ENCODE measurements at places on chromosomes 5 and 9.

GRCh38 chr5:4847766-4848165 lies 292.4 kb upstream of the ADAMTS16 start:
- DNase-seq: no peak

DNA sequence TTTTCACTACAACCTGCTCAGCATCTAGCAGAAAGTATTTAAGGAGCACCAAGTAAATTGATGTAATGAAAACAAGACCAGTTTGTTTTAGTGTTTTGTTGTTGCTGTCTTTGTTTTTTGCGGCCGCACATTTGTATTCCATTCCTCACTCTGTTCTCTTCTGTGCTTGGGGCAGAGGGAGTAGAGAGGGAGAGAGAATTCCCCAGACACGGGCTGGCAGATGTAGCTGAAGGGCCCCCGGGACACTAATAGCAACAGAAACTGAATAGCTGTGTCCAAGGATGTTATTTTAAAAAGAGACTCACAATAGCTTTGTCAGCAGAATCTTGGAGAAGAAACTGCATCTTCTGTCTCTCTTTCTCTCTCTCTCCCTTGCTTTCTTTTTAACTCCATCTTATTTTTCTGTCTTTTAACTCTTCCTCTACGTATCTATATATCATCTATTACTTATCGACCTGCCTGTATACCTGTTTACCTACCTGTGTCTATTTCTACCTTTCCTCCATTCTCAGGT lies 145.3 kb downstream of the PAPPA start:
- DNase-seq: no peak

GRCh38 chr9:111144741-111145140 lies 106.5 kb upstream of the LPAR1 start:
- DNase-seq: no peak

GRCh38 chr9:81074221-81074620 lies 615.1 kb downstream of the TLE1 start:
- DNase-seq: no peak

DNA sequence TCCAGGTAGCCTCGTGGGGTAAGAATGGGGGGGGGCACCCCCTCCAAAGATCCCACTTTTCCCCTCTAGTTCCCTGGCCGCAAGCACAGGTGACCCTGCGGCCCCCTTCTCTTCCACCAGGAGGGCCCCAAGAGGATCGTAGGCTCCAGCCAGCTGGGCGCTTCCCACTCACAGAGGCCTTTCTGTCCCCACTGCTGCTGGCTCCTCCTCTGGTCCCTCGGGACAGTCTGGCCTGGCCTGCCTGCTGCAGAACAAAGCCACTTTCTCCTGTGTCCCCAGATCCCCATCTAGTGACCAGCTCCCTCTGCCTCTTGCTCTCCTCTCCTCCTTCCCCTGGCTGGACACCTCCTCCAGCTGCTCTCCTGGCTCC lies 534 bp upstream of the SAPCD2 start:
- no peak for DNase-seq

- no peak for DNase-seq
These were observed 31.4 kb downstream of the HMGCR start for GRCh38 chr5:75368391-75368790.

DNA sequence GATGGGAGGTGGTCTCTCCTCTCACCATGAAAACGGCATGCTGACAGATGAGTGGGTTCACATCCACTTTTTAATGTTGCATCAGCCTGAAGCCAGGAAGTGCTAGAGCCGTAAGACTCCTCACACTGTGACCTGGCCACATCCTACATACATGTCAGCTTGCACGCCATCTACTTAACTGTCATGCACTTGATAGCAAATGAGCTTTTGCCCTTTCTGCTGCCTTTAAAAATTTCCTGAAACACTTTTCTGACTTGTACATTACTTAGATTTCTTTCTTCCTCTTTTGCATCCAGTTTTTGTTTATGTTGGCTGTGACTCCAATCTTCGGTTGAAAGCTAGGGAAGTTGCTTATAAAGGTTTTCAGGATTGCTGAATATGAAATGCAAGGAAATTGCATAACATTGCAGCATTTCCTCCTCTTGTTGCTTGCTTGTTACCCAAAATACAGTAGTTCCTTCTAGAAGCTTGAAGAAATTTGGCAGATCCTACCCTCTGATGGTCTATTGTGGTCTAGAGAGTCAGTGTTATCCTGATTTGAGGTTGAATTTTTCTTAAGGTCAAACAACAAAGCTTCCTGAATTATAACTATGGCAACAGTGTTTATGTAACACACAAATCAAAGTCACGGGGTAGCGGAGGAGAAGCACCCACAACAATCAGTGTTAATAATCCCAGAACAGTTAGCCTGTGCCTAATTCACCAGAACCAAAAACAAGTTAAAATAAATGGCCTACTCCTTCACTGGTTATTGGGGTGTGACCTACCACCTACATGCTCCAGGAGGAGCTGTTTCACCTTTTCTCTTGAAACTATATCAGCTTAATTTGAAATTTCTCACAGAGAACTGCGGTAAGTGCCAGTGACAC lies 232.5 kb downstream of the ARHGAP26 start:
- DNase-seq: peak; percentile 78

- DNase-seq: no peak
These were observed 110.2 kb upstream of the COL5A1 start for GRCh38 chr9:134531220-134531970.

DNA sequence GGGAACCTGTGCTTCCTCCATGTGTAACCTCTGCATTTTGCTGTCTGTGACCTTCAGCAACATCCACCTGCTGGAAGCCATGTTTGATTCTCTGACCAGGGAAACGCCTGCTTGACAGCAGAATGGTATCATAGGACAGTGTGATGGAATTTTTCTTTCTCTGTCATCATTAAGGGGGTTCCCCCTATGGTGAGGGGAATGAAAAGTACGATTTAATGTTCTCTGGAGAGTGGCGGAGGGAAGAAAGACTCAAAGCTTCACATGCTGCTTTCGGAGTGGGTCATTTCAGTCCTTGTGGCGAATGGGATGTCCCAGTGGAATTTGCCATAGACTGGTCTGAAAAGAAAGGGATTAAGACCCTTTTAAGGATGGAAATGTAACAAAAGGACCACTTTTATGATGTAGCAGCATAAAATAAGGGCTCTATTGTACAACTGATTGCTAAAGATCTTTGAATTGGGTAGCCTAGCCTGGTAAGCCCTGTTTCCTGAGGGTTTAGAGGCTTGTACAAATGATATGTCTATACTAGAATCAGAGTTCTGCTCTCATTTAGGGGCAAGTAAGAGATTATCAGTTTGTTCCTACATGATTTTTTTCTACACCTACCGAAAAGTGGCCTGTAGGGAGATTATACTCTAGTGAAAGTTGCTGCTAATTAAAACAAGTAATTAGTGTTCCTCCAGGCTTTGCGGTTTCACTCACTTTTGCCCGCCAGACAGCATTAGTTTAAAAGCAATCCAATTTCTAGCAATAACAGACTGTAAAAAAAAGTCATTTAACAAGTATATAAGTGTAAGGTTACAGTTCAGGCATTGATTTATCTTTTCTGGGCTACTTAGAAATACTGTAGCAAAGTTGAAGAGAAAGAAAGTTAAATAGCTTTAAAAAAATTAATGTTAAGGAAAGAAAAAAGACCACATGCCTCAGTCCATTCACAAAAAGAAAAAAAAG lies 904.5 kb downstream of the NR2F1-AS1 start:
- DNase-seq: no peak

- DNase-seq: no peak
These were observed 74.6 kb downstream of the MARCHF11 start for GRCh38 chr5:16104961-16105360.

DNA sequence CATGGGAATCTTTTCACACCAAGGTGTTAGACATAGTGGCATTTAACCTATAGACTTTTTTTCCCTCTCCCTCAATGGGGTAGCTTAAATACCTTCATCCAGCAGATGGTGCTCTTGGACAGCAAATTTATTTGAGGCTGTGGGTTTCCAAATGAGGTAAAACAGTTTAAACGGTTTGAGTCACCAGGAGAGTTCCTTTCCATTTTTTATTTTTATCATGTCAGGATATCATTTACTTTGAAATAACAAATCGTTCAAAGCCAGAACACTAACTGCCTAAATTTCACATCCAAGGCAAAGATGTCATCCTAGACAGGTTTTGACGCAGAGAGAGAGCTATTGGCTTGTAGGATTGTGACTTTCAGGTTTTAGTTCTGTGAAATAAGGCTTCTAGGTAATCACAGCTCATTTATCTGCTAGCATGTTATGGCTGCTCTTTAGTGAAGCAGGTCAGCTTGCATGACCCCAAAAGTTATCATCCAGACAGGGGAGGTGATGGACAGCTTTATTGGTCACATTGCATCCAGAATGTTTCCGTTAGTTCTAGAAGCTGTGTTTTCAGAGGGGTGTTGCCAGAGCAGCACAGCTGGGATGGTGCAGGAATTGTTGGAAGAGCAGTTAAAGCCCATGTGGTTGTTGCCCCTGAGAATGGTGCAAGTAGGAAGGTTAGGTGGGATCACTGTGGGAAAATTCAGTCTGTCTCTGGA lies 69.8 kb downstream of the KDM4C start:
- DNase-seq: no peak

DNA sequence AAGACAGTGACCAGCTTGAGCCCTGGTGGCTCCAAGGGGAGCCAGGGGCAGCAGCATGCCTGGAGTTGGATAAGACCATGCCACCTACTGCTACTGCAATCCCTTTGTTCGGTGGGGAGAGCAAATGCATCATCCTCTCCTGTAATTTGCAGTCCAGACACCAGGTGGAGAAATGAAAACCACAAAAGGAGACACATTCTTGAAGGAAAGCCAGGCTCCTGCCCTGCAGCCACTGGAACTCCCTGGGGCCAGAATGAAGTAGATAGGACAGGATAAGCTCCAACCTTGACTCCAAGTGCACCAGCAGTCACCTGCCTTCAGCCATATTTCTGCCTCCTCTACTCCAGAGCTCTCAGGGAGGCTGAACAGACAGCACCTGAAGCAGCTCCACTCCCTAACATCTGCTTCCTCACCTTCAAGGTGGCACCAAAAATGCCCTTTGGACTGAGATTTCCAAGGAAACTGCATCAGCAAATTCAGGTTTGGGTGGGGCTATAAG lies 65.1 kb upstream of the IQGAP2 start:
- DNase-seq: peak; percentile 47

- peak; percentile 86 for DNase-seq
These were observed at the start of gene ROPN1L for GRCh38 chr5:10441083-10441991. ROPN1L (plus strand) TSS chr5:10441879; CDS start chr5:10442168, 289 bp downstream.

GRCh38 chr9:87742813-87743428 lies 17.0 kb downstream of the CTSL start:
- no peak for DNase-seq

- DNase-seq: no peak
These were observed 43.7 kb upstream of the ANGPTL2 start for GRCh38 chr9:127166111-127166510.

- no peak for DNase-seq
These were observed 27.7 kb downstream of the GRAMD2B start for GRCh38 chr5:126450907-126451306.

DNA sequence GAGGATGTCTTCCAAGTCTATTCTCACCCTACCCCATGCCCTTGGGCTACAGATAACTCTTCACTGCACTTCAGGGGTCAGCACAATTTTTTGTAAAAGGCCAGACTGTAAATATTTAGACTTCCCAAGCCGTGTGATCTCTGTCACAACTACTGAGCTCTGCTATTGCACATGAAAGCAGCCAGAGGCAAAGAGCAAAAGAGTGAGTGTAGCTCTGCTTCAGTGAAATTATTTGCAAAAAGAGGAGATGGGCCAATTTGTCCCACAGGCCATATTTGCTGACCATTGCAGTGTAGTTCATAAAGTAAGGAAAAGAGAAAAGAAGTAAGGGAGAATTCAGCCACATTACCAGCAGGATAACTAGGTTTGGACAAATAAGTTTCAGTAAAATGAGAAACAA lies 7.0 kb upstream of the MOCS2 start:
- DNase-seq: no peak

- no peak for DNase-seq
These were observed 144.2 kb downstream of the PCSK1 start for GRCh38 chr5:96288845-96289185.

GRCh38 chr5:32843531-32843895 lies 132.4 kb downstream of the NPR3 start:
- no peak for DNase-seq

- DNase-seq: no peak
These were observed 130.1 kb upstream of the SLC44A1 start for GRCh38 chr9:105114318-105114717.

DNA sequence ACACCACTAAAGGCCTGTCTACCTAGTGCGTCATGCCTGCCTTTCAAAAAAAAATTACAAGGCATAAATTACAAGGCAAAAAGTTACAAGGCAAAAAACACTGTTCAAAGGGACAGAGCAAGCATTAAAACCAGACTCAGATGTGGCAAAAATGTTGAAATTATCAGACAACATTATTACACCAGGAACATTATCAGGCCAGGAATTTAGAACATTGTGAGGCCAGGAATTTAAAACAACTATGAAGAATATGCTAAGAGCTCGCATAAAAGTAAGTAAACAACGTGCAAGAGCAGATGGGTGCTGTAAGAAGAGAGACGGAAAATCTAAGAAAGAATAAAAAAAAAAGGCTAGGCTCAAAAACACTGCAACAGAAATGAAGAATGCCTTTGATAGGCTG lies 18.2 kb upstream of the MLANA start:
- DNase-seq: no peak

- DNase-seq: no peak
These were observed 127.8 kb upstream of the NR4A3 start for GRCh38 chr9:99693888-99694287.

DNA sequence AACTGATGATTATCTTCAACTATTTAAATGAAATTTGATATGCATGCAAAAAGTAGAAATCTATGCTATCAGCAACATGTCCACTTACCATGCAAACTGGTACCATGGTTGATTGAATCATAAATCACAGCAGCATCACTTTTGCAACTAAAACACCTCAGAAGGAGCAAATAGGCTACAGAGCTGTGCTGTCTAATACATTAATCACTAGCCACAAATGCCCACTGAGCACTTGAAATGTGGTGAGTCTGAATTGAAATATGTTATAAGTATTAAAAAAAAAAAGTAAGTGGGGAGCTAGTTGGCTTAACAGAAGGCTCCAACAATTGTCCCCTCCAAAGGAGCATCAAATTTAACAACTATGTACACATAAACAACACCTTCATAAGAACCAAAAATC lies 112.5 kb downstream of the FAM114A2 start:
- DNase-seq: no peak

GRCh38 chr9:12972608-12973589 lies 198.1 kb downstream of the LURAP1L start:
- no peak for DNase-seq

DNA sequence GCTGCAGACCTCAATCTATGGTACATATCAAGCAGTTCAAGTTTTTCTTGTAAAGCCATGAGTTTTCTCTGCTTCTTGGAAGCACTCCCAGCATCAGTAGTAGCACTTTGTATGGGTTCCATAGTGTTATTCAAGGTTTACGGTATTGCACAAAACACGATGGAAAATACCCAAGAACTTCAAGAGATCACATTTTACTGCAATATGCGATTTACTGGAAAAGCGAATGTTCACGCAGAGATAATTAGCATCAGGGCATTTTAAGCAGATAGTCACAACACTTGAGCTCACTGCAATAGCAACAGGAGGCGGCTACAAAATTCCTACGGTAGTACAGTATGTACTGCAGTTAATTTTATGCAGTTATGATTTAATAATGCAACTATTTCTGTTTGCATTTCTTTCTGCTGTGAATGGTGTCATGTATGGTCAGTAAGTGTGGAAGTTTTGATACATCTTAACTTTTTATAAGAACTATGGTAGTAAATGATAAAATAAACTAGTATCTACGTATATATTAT lies 200.8 kb downstream of the SMARCA2 start:
- no peak for DNase-seq
